ENCODE measurements at places on chromosomes 6 and 20. TPM values are rescaled to one million over a fixed set of nuclear protein-coding genes. Genes with fewer than 3 reads are reported as not detected.

CD2AP gene
- total RNA-seq, result 7.4 TPM

TSPO2 gene
- not detected for total RNA-seq

TCP11 gene
- not detected for total RNA-seq

AGPAT4 gene
- total RNA-seq, result 4.0 TPM

CHD6 gene
- 14.6 TPM for total RNA-seq

KCNK15 gene
- 1.1 TPM for total RNA-seq

ZNF311 gene
- 0.94 TPM for total RNA-seq

ESR1 gene
- total RNA-seq, result 0.83 TPM

ADGRF1 gene
- total RNA-seq, result not detected

TTK gene
- total RNA-seq, result 0.70 TPM

UBD gene
- total RNA-seq, result not detected

DNAH8 gene
- total RNA-seq, result not detected

PPP1R3G gene
- total RNA-seq, result 1.3 TPM

POU5F1 gene
- total RNA-seq, result not detected

RPN2 gene
- 241 TPM for total RNA-seq

ZBTB46 gene
- total RNA-seq, result 4.8 TPM

C6orf15 gene
- not detected for total RNA-seq

MUC22 gene
- not detected for total RNA-seq

PAX1 gene
- not detected for total RNA-seq

HCK gene
- total RNA-seq, result not detected

CASS4 gene
- total RNA-seq, result 0.12 TPM

MYH7B gene
- total RNA-seq, result 0.47 TPM

CNR1 gene
- total RNA-seq, result not detected

PXDC1 gene
- 103 TPM for total RNA-seq

ATXN1 gene
- total RNA-seq, result 18.3 TPM

OXT gene
- total RNA-seq, result not detected

SPDEF gene
- total RNA-seq, result not detected

ASIP gene
- total RNA-seq, result not detected

PHACTR3 gene
- not detected for total RNA-seq

DAAM2 gene
- total RNA-seq, result 19.3 TPM

PLCB4 gene
- 1.1 TPM for total RNA-seq

MUC21 gene
- total RNA-seq, result not detected

BPIFB4 gene
- total RNA-seq, result 0.23 TPM

FGD2 gene
- not detected for total RNA-seq

BPI gene
- total RNA-seq, result 0.30 TPM

ENPP3 gene
- total RNA-seq, result not detected

PARD6B gene
- total RNA-seq, result 0.23 TPM

MOCS1 gene
- 11.3 TPM for total RNA-seq

TGM3 gene
- not detected for total RNA-seq

HRH3 gene
- total RNA-seq, result not detected
